Activated CD4-positive, alpha-beta T cell treated with anti-CD3 and anti-CD28 coated beads for 4 hours (primary cell): ENCODE measurements at places on chromosomes 3 and 15.

GRCh38 chr3:127791221-127791913, 30.9 kb downstream of the MGLL start:
- no peak for DNase-seq

DNA sequence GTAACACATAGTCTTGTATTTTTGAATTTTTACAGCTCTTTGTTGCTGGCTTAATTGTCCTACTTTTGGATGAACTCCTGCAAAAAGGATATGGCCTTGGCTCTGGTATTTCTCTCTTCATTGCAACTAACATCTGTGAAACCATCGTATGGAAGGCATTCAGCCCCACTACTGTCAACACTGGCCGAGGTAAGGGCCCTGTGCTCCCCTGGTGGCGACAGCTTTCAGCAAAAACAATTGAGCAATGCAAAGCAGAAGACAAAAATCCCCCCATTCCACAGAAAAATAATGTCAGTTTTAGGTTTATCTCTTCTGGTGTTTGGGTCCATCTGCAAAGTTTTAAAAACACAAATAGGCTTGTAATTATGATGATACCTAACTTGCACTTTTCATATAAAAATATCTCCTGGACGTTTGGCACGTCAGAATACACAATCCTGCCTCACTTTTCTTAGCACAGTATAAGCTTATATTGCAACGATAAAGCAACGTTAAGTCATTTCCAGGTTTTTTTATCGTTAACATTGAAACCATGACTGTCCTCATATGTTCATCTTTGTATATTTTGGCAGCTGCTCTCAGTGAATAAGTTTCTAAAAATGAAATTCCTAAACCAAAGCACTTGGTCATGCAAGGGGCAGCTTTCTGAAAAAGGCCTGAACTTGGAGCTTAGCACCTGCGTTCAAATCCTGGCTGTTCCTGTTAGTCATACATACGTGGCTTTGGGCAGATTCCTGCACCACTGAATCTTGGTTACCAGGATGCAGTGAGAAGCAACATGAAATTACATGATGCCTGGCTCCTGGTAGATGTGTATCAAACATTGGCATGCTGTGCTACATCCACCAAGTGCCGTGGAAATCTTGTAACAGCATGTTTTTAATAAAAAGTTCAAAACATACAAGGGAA, 8.5 kb downstream of the SEC61A1 start:
- DNase-seq, result no peak

DNA sequence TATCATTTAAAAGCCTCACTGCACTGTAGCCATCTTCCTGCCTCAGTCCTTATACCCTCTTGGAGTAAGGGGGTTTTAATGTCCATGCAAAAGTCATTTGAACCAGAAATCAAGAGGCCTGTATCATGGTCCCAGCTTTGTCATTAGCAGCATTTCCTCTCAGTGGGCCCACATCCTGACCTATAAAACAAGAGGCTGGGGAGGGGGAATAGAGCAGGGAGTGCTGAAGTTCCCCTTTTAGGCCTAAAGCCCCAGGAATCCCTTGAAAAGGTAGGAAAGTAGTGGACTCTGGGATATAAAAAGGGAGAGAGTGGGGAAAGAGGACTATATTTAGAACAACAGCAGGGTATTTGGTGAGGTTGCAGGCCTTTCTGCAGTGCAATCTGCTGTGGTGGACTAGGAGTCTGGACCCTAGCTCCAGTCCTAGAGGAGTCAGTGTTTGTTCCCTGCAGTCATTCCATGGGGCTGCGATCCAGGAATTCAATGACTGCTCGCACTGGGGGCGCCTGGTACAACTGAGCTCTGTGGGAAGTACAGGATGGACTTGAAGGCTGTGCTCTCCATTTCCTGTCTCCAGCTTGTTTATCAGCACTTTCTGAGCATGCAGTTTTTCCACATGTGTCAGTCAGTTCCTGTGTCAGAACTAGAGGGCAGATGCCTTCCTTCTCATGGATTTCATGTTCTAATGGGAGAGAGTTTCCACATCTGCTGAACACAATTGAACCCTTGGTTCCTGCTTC, 46.8 kb downstream of the PDHB start:
- no peak for DNase-seq

GRCh38 chr3:184505076-184505878, 56.3 kb upstream of the EPHB3 start:
- DNase-seq, result no peak

DNA sequence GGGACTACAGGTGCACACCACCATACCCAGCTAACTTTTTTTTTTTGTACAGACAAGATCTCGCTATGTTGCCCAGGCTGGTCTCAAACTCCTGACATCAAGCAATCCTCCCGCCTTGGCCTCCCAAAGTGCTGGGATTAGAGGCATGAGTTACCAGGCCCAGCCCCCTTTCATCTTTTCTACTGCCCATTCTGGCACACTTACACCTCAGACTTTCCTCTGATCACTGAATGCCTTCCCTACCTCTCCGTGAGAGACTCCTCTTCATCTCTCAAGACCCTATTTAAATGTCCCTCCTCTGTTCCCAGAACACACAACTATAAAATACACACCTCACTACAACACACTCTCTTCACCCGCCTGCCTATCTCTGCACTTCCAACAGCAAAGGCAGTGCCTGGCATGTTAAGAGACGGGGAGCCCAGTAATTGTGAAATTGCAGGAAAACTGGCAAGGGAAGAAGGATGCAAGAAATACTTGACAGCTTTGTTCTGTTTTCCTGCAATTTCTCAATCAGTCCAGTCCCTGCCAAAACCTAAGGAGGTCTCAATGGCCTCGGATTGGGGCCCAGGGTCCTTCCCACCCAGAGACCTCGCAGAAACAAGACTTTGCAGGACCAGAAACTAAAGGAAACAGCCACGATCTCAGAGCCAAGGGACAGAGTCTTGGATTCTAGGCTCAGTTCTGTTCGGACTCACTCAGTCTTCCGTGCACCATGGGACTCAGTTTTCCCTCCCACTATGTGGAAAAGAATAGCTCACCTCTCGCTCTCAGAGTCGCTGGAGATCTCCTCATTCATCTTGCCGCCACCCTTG, 849 bp downstream of the RRP9 start:
- no peak for DNase-seq

DNA sequence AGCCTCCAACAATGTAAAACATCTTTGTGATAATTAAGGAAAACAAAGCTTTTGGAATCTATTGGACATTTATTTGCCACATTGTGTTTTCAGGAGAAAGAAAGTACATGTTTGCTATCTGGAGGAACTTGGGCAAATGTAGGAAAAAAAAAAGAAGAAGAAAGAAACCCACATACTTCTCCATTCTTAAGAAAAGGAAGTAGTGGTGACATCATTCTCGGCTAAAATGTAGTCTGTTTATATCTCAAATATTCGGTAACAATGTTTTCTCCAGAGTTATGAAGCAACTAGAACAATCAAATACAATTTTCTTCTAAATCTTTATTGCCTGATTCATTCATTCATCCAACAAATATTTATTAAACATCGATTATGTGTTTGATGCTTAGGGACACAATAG, 2.3 kb upstream of the TGFBR2 start:
- no peak for DNase-seq

GRCh38 chr15:99507504-99508310, 58.1 kb upstream of the MEF2A start:
- DNase-seq, result no peak

GRCh38 chr3:75220932-75221331, 443.2 kb upstream of the FRG2C start:
- DNase-seq, result no peak

DNA sequence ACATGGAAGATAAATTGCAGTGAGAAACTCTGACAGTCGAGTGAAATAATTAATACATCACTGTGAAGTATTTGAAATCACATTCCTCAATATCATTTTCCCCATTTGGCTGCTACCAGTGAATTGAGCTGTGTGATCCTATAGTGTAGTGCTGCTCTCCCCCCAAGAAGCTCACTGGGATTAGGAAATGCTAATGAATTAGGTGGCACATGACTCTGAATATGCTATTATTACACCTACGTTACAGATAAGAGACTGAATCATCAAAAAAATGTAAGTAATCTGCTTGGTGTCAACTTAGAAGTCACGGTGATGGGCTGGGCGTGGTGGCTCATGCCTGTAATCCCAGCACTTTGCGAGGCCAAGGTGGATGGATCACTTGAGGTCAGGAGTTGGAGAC, 34.7 kb upstream of the SYNM start:
- no peak for DNase-seq

DNA sequence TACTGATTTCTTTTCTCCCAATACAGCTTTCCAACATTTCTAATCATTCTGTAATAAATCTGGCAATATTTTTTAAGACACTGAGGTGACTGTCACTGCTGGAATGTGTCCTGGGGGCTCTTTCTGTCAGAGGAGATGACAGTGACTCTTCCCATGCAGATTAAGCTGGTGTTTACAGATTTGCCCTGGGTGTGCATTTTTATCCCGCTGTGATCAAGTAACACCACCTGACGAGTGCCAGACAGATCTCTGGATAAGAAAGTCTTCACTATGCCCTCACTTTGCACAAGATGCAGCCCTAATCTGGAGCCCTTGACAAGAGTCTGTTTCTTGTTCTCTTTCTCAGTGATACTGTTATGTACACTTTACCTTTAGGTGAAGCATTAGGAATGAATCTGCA, 477.7 kb downstream of the ZIC1 start:
- DNase-seq, result no peak

- no peak for DNase-seq
Measured at GRCh38 chr3:79040701-79041100, 727.1 kb downstream of the ROBO1 start.

- DNase-seq, result no peak
Measured at GRCh38 chr3:193783166-193783896, 190.3 kb downstream of the OPA1 start.

DNA sequence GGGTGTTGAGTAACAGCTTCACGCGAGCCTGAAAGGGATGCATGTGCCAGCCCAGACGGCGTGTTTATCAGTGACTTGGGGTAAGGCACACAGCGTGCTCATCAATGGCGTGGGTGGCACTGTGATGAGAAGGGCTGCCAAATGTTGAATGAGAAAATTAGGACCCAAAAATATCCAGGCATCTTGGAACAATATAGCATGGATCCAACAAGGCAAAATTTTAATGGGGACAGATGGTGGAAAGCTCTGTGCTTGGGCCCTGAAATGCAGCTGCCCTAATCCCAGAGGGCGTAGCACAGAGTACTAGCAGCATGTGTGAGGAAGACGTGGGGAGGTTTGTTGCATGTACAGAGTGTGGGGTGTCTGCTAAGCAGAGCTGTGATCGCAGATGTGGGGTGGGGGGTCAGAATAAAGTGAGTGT, 48.9 kb downstream of the SSUH2 start:
- no peak for DNase-seq

GRCh38 chr3:141250828-141251227, 19.2 kb downstream of the PXYLP1 start:
- no peak for DNase-seq

GRCh38 chr3:81029861-81030260, 731.6 kb downstream of the GBE1 start:
- DNase-seq, result no peak

GRCh38 chr3:183943739-183944138, 59.1 kb upstream of the PARL start:
- DNase-seq, result no peak

GRCh38 chr3:172647823-172648222, 63.0 kb downstream of the NCEH1 start:
- DNase-seq, result no peak
